ENCODE measurements at places on chromosomes 5 and 9.

DNA sequence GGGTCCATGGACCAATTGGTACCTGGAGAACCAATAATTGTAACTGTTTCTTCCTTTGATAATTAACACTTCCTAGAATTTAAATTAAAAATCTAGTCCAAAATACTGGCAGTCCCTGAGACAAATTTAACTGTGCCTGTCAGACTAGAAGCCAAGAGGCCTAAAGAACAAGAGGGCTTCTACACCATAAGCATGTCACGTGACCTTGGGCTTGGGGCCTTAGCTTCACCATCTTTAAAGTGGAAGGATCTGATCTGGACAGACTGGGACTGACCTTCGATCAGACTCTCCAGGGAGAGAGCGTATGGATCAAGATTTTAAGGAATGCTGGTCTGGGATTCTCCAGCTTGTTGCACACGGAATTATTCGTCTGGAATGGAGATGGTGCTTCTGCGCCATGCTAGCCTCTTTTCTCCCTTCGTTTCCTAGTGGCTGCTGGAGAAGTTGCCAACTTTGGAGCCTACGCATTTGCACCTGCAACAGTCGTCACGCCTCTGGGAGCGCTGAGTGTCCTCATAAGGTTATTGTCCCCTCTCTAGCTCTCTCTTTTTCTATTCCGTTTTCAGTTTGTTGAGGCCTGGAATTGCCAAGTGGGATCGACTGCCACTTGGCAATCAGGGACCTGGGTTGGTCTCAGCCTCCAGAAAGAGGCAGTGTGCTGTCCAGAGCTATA lies 8.4 kb downstream of the NIPAL4 start:
- no peak for DNase-seq

- DNase-seq = no peak
Observed at GRCh38 chr9:106962615-106963363, 99.8 kb downstream of the ZNF462 start.

- no peak for DNase-seq
Observed at GRCh38 chr5:96876292-96876850, at the start of gene ERAP2. Gene ERAP2 (plus strand): TSS chr5:96876500. CDS start chr5:96879686, 3,186 bp downstream.

GRCh38 chr5:175751369-175751768 lies 93.5 kb downstream of the HRH2 start:
- DNase-seq = no peak

DNA sequence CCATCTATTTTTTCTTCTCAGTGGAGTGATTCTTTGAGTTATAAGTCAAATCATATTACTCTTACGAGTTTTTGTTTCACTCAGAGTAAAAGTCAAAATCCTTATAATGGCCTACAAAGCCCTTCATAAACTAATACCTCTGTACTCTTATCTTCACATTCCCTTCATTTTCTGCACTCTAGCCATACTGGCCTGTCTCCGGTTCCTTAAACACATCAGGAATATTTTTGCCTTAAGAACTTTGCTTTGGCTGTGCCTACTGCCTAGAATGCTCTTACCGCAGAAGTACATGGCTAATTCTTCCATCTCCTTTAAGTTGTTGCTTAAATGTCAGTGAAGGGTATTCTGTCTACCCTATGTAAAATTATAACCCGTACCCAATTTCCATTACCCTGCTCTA lies 132.9 kb upstream of the GRHPR start:
- no peak for DNase-seq

DNA sequence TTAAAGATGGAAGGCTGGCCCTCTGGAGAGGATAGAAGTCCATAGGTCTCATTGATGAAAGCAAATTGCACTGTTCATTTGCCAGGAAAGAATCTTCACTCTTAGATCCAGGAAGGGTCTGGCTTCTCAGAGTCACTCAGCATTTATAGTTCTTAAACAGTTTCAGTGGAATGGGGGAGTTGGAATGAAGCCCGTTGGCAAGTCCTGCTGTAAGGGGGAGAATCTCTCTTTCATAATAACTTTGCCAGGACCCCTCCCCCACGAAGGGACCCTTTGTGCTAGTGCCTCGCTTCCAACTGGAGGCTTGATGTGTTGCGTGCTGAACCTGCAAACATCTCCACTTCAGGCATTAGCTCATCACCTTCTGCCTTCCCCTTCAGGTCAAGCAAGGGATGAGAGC lies 57.1 kb downstream of the ENTREP1 start:
- DNase-seq = no peak

- no peak for DNase-seq
Observed at GRCh38 chr5:181198905-181199519, 6.0 kb downstream of the TRIM7 start.

DNA sequence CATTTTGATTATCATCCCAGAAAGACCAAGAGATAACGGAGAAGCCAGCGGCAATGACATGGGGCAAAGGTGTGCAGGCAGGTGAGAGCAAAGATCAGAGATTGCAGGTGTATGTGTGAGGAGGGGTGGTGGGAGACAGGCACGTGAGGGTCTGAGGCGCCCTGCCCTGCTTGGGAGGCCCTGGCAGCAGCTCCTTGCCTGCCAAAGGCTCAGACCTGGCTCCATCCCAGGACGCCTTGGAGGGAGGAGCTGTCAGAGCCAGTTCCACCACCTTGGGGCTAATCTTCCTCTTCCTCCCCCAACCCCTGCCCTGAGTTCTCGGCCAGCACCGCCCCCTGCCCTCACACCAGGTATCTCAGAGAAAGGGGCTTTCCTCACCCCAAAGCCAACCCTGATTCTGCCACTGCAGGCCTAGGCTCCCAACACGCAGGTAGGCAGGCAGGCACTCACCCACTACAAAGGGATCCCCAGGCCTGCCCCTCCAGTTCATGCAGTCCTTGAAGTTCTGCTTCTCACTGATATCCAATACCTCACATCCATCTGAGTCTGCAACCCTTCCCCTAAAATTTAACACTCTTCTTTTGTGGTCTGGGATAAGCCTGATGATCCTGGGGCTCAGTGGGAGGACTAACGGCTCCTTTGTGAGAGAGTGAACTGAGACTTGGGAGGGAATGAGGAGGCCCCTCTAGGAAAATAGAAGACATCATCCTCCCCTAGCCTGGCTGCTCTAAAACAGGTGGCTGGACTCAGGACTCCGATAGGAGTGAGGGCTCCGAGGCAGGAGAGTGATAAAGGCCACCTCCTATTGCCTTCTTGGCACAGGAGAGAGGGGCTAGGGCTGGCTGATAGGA lies 1.8 kb downstream of the AQP3 start:
- DNase-seq = no peak

DNA sequence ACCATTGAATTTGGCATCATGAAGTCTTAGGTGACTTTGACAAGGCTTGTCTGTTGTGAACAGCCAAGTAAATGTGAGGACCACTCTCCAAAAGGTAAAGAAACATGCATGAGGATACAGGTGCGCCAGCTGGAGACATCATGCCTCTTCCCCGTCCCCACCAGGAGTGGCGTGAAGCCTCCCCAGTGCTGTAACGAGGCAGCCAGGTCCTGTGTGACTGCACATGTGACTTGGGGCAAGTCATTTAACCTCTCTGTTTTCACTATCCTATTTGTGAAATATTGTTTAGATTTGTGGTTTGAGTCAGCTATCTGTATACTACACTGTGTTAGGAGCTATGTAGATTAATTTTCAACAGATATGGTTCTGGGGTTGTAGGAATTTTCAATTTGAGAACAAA lies 65.0 kb downstream of the DOCK8 start:
- no peak for DNase-seq

DNA sequence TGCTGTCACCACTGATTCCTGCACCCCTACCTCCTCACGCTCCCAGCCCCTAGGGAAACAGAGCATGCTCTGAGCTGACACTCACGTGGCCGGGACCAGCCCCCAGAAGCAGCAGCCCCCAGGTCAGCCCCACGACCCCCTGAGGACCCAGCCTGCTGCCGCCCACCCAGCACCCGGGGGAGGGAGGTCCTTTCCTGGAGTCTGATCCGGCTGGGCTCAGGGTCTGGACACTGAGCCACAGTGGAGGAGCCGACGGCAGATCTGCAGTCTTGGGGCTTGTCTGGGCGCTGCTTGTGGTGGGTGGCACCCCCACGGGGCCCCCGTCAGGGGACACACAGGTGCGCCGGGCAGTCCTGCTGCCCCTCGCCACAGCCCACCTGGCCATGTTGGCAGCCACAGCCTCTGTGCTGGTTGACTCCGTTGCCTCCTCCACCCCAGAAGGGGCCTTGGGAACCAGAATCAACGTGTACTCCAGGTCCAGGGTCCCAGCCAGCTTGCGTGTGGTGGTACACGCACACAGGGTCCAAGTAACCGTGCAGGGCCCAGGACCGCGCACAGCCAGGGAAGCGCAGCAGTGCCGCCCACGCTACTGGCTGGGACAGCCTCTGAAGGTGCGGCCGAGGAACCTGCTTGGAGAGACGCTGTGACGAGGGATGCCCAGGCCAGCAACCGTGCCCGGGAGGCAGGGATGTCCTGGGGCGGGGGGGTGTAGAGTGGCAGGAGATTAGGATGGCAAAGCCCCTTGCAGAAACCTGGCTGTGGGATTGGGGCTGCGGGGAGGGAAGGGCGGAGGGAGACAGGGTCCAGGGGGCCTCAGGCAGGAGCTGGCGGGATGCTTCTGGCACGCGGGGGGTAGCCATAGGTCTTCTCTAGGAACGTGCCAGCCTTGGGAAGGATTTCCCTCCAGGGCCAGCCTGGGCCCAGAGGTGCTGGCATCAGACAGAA lies 3.5 kb downstream of the DNLZ start:
- DNase-seq = no peak

- no peak for DNase-seq
Observed at GRCh38 chr9:78552802-78553201, 255.9 kb downstream of the PSAT1 start.

GRCh38 chr9:131398204-131398603 lies 4.3 kb downstream of the PRRC2B start:
- DNase-seq = peak; percentile 42

- no peak for DNase-seq
Observed at GRCh38 chr9:37944266-37944650, 40.3 kb upstream of the SLC25A51 start.

DNA sequence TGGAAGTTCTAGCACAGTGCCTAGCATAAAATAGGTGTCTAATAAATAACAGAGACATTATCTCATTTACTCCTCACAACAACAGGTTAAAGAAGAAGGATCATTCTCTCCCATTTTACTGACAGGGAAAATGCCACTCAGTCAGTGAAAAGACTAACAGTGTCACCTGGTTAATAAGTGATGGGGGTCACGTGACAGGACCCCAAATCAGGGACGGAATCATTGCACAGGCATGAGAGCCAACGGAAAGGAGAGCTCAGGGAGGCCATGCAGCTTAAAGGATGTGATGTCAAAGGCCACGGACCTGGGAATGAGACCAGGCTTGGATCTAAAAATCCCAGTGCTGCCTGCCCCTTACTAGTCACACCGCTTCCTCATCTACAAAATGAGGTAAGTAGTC lies 101.2 kb downstream of the BNC2 start:
- DNase-seq = no peak

GRCh38 chr9:70618784-70619183 lies 204.3 kb upstream of the KLF9 start:
- no peak for DNase-seq

GRCh38 chr5:145989428-145989827 lies 53.0 kb downstream of the SH3RF2 start:
- DNase-seq = no peak

GRCh38 chr5:80034559-80034958 lies 589 bp upstream of the THBS4 start:
- no peak for DNase-seq

GRCh38 chr9:116112236-116112635 lies 41.4 kb upstream of the PAPPA start:
- DNase-seq = no peak

DNA sequence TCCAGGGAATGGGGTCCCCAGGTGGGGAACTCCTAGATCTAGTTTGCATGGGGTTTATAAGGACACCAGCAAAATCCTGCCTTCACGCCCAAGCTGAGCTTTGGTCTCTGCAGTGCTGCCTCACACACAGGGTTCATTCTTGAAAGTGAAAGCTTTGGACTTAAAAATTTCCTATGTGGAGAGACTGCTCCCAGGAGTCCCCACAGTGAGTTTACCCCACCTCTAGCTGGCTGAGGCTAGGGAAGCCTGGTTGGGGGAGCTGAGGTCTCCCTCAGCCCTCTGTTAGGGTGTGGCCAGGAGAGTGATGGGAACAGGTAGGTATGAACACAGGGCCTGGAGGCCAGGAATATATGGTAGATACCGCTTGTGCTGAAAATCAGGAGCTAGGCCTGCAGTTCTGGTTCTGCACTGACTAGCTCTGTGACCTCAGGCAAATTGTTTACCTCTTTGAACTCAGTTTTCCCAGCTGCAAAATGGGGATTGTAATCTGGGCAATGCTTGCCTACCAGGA lies 41.5 kb upstream of the LARP1 start:
- DNase-seq = no peak

GRCh38 chr5:158606233-158606632 lies 493.5 kb downstream of the EBF1 start:
- no peak for DNase-seq

- DNase-seq = no peak
Observed at GRCh38 chr9:109792951-109793546, 13.1 kb downstream of the PALM2AKAP2 start.

GRCh38 chr9:5917888-5918287 lies 27.2 kb downstream of the MLANA start:
- no peak for DNase-seq

DNA sequence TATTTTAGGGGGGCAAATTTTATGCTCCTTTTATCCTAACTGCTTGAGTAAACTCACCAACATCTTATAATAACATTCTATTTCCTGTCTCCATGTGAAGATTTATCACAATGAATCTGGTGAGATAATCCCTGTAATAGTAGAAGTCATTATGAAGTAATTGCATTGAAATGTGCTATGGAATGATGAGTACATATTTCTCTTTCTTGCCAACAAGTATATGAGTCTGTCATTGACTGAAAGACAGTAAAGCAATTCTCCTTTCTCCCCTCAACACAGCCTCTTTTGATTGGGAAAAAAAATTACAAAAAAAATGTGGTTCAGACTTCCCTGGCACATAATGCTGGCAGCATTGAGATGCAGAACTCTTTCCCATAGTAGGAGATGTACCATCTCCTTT lies 459.2 kb upstream of the RGMB start:
- DNase-seq = no peak

- DNase-seq = no peak
Observed at GRCh38 chr9:133237035-133237731, 28.1 kb upstream of the OBP2B start.

DNA sequence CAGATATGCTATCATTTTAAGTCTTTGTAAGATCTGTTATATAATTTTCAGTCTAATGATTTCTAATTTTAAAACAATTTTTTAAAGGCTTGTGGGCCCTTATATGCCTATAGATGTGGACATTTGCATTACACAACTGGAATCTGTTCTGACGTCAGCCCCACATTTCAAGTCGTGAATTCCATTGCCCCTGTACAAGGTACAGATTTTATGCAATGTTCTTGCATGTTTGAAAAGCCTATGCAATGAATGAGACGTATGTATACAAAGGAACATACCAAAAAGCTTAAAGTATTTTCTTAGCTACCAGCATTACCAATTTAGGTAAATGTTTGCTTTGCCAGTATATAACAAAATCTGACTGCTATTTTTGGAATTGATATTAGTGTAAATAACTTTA lies 77.2 kb downstream of the ITGA1 start:
- DNase-seq = no peak

GRCh38 chr5:80935811-80936385 lies 24.3 kb upstream of the RASGRF2 start:
- DNase-seq = no peak

- no peak for DNase-seq
Observed at GRCh38 chr9:88799541-88800328, 191.5 kb upstream of the S1PR3 start.

- DNase-seq = no peak
Observed at GRCh38 chr5:169629847-169630548, 7.1 kb upstream of the DOCK2 start.
